Pancreas (tissue), 10 donors: ENCODE measurements at places on chromosomes 2 and 18.
A peak's percentile ranks its signal among the peaks of the same experiment; 100 is the strongest.

GRCh38 chr2:159066541-159067156, 98.2 kb downstream of the TANC1 start:
- DNase-seq: no peak

DNA sequence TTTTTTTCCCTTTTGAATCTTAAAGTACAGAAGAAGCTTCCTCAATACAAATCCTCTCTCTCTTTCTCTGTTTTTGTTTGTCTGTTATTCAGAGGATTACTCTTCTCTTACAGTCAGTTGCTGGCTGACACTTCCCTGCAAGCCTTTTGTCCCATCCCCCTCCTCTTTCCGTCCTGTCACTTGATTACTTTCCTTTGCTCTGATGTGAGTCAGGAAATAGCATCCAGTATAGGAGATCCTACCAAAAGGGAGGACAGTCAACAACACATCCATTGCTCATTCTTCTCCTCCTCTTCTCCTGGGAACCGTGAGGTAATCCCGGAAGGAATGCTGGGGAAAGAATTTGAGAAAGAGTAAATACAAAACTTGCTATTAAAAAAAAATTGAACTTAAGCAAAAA, 79.3 kb upstream of the SCN7A start:
- no peak for DNase-seq

DNA sequence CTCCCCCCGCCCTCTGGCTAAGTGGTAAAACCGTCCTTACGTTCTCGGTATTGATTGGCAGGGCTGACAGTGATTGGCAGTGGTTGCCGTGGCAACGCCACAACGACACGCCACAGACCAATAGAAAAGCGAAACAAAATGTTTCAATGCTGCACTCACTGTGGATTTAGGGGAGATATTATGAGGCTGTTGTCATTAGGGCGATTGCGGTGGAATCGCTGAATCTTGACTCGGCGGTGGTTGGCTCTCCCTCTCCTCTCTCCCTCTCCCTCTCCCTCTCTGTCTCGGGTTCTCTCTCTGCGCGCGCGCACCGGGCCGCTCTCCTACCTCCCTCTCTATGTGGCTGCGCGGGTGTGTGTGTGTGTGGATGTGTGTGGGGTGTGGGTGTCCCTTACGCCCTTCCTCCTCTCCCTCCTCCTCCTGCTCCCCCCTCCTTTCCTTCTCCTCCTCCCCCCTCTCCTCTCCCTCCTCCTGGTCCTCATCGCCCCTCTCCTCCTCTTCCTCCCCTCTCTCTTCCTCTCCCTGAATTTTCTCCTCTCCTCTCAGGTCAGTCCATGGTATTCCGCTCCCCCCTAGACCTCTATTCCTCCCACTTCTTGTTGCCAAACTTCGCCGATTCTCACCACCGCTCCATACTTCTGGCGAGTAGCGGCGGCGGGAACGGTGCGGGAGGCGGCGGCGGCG, at the start of gene SIX3:
Gene SIX3 (plus strand): TSS at position 152 of the 684 bp plus-strand sequence. CDS start 403 bp downstream, at position 555.
- no peak for DNase-seq

DNA sequence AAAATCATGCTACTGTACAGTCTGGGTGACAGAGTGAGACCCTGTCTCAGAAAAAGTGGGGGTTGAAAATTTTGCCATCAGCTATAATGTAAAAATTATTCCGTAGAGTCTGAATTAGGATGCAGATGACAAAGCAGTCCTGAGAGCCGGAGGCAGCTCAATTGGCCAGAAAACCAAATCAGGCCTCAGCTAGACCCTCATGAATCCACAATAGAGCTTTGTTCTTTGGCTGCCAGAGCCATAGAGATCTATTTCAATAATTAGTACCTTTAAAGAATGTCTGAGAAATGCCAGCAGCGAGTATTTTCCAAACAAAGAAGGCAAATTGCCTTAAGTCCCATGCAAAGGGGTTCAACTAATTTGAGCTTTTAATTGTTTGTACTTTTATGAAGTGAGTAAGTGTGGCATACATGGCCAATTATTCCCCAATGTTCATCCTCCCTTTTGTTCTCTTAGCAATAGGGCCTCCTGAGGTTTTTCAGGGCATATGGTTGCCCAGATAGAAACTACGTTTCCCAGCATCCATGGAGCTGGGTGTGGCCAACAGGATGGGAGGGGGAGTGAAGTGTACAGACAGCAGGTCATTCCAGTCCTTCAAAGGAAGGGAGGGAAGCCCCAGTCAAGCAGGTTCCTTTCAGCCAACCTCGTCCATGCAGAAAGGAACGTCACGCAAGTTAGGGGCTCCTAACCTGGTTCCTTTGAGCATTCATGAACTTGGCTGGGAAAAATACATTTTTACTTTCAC, 211.3 kb upstream of the APCDD1 start:
- no peak for DNase-seq

DNA sequence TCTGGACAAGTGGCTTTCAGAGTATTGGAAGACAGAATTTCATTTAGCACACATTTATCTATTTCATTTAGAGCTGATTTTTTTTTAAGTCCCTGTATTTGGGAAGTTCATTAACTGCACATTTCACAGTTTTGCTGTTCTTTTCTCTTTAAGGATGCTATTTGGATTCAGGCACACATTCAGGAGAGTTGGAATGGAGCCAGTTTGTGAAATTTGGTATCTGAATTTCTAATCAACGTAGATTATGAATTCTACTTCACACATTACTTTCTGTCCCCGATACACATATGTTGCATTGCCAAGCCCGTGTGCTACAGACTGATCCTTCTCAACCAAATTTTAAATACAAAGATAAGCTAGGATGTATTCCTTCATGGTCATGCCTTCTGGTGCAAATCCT, 503.9 kb downstream of the IRS1 start:
- no peak for DNase-seq

GRCh38 chr2:240570531-240571313, 2.4 kb downstream of the RNPEPL1 start:
- no peak for DNase-seq

DNA sequence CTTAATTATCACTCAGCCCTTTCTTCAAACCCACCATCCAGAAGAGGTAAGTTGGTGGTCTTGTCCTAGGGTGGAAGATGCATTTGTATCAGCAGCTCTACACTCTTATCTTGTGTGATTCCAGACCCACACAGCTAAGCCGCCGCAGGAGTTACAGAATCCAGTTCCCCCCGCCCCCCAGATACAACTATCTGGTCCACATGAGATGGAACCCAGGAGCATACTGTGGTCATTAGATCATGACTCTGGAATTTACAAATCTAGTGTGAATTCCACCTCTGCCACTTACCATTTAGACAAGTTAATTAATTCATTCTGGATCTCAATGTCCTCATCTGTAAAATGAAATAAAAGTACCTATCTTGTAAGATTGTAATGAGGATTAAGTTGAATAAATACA, 486.4 kb downstream of the BCL11A start:
- DNase-seq: no peak

GRCh38 chr2:152098496-152099366, at the start of gene CACNB4:
TSS of gene CACNB4 (minus strand) at chr2:152099044.
- DNase-seq: peak; percentile 69
